NCI-H1092 treated with DMSO at 0.1 percent for 48 hours (cell line): ENCODE measurements at places on chromosomes 1 and 21.

- no peak for DNase-seq
Observed at GRCh38 chr1:68791800-68792199, 294.9 kb upstream of the DEPDC1 start.

DNA sequence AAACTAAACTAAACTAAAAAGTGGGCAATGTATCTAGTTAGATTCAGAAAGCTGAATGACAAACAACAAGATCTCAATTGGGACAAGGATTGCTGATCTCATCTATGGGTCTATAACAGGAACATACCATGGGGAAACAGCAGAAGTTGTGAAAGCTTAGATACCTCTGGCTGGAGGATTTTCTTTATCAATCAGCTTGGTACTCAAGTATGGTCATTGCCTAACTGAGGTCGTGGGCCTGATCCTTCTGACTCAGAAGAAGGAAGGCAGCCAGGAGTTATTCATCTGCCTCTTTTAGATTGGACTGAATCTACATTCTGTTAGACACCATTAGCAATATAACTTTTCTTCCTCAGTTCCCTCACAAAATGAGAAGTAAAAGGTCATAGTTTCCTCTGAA lies 39.7 kb downstream of the DNTTIP2 start:
- no peak for DNase-seq

- no peak for DNase-seq
Observed at GRCh38 chr1:53138991-53139884, 3.2 kb downstream of the SLC1A7 start.

DNA sequence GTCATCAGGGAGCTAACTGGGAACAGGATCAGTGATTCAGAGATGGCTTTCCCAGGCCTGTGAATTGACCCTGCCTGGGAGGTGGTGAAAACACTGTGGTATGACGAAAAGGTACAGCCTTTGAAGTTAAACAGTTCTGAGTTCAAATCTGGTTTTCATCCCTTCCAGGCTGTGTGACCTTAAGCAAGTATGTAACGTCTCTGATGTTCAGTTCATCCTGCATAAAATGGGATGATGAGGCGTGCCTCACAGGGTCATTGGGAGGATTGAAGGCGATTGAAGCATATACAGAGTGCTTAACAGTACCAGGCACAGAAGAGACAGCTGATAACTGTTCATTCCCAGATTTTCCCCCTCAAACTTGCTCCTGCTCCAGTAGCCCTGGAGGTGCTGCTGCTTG lies 11.0 kb downstream of the KCNC4 start:
- DNase-seq: no peak

DNA sequence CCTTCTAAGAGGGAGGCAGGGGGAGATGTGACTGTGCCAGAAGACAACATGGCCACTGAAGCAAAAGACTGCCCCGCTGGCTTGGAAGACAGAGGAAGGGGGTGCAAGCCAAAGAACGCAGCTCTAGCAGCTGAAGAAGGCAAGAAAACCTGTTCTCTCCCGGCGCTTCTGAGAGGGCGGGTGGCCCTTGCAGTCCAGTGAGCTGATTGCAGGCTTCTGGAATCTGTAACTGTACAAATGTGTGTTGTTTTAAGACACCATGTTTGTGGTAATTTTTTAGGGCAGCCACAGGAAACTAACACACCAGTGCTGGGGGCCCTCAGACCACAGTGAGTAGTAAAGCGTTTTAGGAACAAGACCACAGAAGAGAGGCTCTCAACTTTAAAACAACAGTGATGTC lies 47.0 kb downstream of the CD46 start:
- DNase-seq: no peak

DNA sequence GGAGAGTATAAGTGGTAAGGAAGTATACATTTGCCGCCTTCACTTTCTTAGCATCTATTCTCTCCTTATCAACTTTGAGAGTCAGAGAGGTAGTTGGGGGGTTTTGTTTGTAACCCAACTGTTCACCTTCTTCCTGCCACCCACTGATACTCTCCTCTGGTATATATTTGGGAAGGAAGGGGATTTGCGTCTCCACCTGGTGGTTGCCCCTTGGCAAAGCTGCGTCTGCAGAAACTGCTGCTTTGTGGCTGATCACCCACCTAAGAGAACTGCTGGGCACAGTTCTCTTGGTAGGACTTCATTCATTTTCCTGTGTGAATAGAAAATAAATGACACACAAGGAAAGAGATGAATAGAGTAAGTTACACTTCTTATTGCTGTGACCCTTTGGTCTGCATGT lies 87.0 kb downstream of the SYT14 start:
- DNase-seq: no peak

GRCh38 chr21:43965911-43966585 lies 46.1 kb upstream of the TRAPPC10 start:
- no peak for DNase-seq

GRCh38 chr1:97070376-97070775 lies 348.8 kb downstream of the PTBP2 start:
- DNase-seq: no peak

- peak; percentile 81 for DNase-seq
Observed at GRCh38 chr1:150561254-150561973, 12.2 kb downstream of the ADAMTSL4 start.

DNA sequence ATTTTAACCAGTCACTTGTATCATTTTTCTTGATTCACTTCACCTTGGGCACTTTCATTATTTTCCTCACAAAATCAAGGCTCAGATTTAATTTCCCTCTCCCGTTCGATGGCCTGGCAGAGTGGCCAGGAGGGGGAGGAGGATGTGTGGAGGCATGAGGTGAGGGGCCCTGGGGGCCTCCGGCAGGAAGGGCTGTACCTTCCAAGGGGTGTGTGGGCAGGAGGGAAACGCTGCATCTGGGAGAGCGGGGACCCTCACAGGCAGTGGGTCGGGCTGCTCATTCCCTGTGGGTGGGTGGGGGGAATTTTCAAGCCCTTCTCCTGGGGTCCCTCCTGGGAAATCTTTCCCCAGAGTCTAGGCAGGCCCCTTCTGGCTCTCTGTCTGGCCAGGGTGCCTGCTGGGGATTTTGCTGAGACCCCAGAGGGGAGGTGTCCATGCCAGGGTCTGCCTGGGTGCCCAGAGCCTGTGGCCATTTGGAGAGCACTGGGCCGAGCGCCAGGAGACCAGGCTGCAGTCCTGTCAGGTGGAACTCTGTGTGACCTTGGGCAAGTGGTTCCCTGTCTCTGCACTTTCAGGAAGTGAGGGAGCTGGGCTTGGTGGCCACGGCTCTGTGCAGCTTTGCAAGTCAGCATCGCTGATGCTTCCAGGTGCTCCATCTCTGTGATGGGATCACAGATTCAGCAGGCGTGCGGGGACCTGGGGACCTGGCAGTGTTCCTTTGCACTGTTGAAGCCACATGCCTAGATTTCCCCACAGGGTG lies 81.9 kb upstream of the C1orf174 start:
- no peak for DNase-seq

DNA sequence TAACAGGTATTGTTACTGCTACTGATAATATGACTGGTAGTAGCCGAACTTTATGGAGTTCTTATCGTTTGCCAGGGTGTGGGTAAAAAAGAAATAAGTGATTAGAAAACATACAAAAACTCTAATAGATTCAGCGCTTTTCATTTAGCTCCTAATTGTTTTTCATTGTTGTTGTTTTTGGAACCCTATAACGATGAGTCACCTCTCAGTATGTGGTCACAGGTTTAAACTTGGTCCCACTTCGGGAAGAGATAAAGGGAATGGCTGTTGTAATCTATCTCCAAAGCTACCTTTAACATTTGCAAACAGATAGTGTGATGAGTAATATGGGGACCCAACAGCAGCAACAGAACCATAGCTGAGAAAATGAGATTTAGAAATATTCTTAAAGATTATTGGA lies 62.7 kb upstream of the BCL10 start:
- no peak for DNase-seq

DNA sequence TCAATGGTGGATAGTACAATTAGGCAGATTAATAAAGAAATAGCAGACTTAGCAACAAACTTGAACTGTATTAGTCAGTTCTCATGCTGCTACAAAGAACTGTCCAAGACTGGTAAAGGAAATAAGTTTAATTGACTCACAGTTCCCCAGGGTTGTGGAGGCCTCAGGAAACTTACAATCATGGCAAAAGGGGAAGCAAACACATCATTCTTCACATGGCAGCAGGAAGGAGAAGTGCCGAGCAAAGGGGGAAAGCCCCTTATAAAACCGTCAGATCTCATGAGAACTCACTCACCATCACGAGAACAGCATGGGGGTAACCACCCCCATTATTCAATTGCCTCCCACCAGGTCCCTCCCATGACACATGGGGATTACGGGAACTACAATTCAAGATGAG lies 27.1 kb upstream of the PDE4B start:
- no peak for DNase-seq

DNA sequence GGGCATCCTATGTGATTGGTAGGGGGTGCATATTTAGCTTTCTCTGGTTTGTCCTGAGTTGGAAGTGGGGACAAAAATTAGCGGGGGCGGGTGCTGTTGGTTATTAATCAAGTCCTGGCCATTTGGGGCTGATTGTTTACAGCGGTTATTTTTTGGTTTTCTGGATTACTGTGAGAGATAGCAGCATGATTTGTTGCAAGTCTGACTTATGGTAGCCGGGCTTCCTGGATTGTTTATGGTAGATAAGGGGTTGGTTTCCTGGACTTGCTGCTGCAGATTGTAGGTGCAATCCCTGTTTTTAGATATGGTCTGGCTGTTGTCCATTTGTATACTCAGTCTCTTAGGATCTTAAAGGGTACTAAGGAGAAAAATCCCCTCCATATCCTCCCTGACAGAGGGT lies 12.1 kb upstream of the PROK1 start:
- DNase-seq: no peak

DNA sequence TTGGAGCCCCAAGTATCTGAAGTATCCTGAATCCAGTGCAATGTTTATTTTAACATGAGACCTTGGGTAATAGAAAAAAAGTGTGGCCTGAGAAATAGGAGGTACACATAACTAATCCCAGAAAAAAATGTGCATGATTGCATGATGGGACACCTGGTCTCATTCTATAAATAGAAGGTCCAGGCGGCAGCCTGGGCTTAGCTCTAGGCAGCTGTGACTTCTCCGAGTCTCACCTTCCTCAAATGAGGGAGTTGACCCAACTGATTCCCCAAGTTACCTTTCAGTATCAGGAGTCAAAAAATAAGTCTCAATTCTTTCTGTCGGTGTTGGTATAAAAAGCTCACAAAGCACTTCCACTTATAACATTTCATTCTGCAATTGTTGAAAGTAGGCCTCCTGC lies 65.9 kb upstream of the CCDC190 start:
- DNase-seq: no peak

- peak; percentile 95 for DNase-seq
Observed at GRCh38 chr1:210586771-210587170, 258.1 kb downstream of the HHAT start.

DNA sequence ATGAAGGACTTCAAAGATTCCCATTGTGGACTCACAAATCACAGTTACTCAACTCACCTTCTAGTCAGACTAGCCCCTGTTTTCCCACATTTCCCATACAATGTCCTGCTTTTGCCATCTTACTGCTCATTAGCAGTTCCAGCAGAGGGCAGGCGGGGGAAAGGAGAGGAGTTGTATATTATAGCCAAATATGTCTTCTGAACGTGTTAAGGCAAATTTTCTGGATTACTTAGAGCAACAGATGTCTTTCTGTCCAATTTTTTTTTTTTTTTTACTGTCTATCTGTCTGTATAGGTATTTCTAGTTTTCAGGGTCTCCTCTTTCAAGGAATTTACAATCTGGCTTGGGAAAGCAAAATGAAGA lies 29.9 kb upstream of the DDAH1 start:
- DNase-seq: no peak

- DNase-seq: no peak
Observed at GRCh38 chr1:208247696-208248095, 3.5 kb upstream of the PLXNA2 start.

DNA sequence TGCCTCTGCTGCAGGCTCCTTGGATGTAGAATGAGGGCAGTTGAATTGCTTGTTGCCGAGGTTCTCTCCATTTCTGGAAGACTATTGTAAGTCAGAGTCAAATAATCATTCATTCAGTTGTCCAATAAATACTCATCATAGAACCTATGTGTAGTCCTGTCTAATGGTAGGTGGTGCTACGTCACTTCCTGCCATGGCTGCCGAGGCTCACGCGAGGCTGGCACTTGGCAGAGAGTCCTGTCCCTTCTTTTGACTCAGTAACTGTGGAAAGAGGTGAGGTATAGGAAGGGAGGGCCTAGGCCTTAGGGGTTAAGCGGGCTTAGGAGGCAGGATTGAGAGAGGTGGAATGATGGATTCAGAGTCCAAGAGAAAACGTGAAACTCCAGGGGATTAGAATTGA lies 9.7 kb downstream of the ADARB1 start:
- DNase-seq: no peak

DNA sequence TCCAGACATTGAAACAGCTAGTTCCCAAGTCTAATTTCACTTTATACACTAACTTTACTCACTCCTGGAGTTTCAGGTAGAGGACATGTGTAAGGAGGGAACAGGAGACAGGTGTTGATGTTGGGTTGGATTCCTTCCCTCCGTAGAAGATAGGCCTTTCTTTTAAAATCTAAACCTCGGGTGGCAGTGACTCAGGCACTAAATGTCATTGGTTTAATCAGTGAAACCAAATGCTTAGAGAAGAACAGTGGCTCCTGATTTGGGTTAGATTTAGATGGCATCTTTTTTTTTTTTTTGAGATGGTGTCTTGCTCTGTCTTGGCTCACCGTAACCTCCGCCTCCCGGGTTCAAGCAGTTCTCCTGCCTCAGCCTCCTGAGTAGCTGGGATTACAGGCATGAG lies 7.2 kb downstream of the CAP1 start:
- DNase-seq: no peak

DNA sequence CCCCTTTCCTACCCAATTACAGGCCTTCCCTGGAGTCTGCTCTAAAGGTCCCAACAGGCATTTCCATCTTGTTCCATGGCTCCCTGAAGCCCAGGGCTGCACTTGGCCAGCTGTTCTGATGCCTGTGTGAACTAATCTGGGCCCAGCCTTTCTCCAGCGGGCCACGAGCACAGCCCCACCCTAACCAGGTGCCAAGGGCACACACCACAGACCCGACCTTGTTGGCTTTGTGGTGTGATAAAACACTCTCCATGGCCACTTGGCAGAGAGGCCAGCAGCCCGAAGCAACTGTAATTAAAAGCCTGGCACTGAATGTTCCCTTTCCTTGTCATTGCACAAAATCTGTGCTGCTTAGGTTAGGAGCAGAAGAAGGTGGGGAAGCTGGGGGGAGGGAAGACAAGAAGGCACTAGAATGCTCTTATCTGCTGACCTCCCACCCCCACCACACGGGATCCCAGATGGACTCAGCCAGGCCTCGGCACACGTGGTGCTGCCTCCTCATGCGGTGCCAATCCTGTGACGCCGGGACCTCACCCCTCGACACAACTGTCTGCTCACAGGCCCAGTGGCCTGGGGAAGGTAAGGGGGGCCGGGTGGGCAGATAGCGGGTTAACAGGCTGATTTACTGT lies 9.9 kb downstream of the HCRTR1 start:
- no peak for DNase-seq
